ENCODE measurements at places on chromosomes 12 and 14. TPM values are rescaled to one million over a fixed set of nuclear protein-coding genes. Genes with fewer than 3 reads are reported as not detected.

DNA sequence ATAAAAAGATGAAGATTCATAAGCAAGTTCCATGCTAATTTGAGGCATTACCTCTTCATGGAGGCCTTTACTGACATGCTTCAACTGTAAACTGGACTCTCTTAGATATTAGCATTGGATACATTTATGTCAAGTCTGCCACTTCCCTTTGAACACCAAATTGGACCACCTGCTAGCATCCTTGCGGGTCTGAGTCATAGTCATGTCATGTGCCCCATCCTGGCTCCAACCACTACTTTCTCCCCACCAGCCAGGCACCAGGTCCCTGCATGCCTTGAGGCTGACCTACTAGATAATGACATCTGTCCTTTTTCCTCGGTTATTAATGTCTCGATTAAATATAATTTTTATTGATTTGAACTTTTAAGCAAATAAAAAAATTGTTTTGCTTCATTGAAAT lies 32.9 kb upstream of the EEA1 start:
- no peak for DNase-seq

AMHR2 gene
- polyA plus RNA-seq, result not detected

- no peak for DNase-seq
These were observed 91.0 kb upstream of the DIO3 start for GRCh38 chr14:101470266-101470665.

DNA sequence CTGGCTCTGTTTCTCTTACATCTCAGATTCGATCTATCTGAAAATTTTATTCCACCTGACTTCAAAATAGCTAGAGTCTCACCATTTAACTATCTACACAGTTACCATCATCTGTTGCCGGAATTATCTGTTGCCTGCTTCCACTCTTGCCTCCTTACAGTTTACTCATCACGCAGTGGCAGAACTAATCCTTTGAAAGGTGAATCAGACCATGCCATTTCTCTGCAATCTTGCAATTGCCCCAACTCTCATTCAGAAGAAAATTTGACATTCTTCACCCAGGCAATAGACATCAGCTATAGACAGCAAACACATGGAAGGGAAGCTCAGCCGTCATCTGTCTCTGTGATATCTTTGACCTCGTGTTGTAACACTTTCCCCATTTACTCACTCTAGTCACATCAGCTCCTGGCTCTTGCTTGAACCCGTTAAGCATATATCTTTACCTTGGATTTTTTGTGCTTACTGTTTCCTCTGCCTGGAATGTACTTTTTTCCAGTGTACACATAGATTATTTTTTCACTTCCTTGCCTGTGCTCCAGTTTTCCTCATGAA lies 85.5 kb downstream of the PDE3A start:
- no peak for DNase-seq

- no peak for DNase-seq
These were observed 6.4 kb upstream of the EGLN3 start for GRCh38 chr14:33957299-33957698.

DNA sequence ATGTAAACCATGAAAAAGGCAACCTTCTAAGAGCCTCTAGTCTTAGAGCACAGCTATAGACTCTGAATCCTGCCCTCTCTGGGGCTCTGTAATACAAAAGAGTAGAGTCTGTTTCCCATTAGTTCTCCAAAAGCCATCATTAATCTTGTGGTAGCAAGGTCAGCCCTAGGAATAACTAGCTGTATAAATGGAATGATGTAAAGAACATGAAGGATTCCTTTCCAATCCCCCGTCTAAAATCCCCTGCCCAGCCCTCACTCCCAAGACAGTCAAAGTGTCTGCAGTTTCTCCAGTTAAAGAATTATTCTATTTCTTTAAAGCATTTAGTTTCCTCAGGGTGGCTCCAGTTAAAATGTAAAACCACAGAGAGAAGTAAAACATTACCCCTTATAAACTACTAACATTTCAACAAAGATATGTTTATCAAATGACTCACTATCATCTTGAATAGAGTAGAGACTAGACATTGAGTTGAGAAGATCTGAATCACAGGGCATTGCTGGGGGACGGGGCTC lies 104.2 kb downstream of the ST8SIA1 start:
- DNase-seq, result no peak

SIX1 gene
- not detected for polyA plus RNA-seq
